ENCODE measurements at places on chromosomes 6 and 20.

DNA sequence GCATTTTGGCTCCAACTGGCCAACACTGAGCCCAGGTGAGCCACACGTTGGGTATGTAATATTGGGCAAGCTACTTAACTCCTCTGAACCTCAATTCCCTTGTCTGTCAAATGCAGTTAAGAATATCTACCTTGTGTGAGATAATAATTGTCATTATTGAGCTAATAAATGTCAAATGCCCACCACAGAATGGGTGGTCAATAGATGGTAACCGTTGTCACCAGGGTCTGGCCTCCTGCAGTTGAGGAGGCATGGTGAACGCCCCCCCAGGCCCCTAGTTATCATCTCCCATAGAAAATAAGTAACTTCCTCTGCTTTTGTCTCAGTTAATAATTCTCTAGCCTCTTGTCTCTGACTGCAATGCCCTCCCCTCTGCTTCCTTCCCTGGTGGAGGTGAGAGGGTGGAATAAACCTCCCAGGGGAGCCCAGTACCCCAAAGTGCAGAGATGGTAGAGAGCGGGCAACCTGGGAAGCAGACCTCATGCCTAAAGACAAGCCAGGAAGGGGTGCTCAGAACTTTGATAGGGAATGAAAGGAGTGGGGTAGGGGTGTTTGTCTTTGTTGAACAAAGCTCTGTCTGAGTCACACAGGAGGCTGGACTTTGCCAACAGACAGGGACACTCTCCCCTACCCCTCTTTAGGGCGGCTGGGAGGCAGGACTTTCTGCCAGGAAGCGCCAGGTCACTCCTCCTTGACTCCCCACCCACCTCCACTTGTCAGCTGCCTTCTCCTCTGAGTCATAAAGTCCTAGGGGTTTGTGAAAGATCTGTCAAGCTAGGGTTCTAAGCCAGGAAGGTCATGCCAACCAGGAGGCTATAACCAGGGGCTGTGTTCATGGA is 1.3 kb upstream of the UNC5CL start:
- DNase-seq, result peak; percentile 67

DNA sequence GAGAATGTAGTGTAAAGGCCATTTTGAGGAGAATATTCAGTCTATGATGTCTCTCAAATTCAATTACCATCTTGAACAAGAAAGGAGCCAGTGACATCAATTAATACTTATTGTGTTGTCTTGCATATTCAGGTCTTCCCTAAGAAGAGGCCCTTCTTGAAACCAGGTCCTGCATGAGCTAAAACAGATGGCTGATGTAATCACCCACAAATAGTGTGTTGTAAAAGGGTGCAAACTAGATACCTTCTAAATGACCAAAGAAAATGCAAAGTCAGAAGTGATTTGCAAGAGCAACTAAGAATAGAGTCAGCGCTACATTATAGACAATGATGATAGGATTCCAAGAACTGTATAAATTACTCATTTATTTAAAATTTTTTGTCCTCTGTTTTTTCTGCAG is 97.0 kb downstream of the BTBD3 start:
- no peak for DNase-seq

- no peak for DNase-seq
These were observed 250.1 kb downstream of the BCKDHB start for GRCh38 chr6:80356545-80356944.

DNA sequence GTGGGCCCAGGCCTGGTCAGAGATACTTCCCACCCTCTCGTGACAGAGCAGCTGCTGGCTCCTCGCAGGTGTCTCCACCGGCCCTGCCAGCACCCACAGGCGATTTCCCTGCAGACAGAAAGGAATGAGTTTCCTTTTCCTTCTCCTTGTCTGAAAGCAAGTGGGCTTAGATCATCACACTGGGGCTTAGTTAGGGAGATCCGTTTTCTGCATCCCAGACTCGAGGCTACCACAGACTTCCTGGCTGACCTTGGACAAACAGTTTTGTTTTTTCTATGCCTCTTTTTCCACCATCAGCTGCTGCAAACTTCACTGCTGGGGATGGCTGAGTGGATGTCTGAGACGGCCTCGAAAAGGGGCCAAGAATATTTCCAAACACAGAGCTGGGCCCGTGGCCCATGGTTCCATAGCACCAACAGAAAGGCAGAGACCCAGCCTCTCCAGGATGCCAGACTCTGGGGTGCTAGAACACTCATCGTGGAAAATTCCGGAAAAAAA is 86.5 kb downstream of the BANF2 start:
- no peak for DNase-seq

GRCh38 chr20:62193079-62194025 is 10.5 kb downstream of the MTG2 start:
- no peak for DNase-seq

GRCh38 chr6:157288575-157288974 is 34.7 kb downstream of the TMEM242 start:
- no peak for DNase-seq

DNA sequence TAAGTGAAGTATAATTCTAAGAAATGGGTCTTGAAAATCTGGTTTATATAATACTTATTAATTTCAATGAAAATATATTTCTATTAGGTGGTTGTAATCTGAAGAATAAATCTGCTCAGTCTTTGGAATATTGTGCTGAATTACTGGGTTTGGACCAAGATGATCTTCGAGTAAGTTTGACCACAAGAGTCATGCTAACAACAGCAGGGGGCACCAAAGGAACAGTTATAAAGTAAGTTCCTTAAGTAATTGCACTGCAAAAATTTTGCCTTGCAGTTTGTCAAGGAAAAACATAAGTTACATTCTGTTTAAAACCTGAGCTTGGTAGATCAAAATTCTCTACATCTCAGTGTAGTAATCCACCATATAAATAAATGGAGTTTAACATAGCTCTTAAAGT is 106.0 kb downstream of the MYO6 start:
- DNase-seq, result peak; percentile 5

DNA sequence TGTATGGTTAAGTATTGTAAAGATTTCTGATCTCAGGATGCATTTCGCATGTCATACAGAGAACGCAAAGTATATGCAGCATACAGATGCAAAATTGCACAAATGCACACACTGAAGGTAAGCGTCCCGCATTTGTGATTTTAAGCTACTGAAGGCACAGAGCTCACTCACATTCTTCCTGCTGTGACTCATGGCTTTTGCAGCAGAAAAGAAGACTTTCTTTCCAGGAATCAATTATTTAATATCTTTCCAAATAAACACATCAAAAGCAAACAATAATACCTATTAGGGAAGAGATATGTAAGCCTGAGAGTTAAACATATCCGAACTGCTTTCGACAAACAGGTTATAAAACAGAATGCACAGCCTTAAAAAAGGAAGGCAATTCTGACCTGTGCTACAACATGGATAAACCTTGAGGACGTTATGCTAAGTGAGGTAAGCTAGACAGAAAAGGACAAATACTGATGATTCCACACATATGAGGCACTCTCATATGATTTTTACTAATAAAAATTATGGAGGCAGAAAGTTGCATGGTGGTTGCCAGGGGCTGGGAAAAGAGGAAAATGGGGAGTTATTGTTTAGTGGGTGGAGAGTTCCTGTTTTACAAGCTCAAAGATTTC is 109.0 kb downstream of the TFAP2A start:
- no peak for DNase-seq

- no peak for DNase-seq
These were observed 60.1 kb upstream of the PLEKHG1 start for GRCh38 chr6:150539568-150539967.

DNA sequence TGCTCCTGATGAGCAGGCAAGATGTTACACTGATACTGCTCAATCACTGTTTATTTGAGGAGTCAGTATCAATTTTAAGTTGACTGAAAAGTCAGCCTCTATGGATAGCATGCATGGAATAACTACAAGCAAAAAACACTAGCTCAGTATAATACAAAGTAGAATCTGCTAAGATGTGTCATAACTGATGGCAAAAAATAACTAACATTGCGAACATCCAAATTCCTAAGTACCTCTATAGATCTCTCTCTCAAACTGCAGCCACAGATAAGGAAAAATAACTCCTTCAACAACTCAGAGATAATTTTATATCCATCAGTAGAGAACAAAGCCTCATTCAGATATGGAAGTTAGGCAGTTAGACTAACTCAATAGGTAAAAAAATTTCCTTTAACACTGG is 16.3 kb downstream of the HDAC2 start:
- no peak for DNase-seq

GRCh38 chr6:111625461-111626391 is 20.0 kb upstream of the TRAF3IP2 start:
- no peak for DNase-seq

DNA sequence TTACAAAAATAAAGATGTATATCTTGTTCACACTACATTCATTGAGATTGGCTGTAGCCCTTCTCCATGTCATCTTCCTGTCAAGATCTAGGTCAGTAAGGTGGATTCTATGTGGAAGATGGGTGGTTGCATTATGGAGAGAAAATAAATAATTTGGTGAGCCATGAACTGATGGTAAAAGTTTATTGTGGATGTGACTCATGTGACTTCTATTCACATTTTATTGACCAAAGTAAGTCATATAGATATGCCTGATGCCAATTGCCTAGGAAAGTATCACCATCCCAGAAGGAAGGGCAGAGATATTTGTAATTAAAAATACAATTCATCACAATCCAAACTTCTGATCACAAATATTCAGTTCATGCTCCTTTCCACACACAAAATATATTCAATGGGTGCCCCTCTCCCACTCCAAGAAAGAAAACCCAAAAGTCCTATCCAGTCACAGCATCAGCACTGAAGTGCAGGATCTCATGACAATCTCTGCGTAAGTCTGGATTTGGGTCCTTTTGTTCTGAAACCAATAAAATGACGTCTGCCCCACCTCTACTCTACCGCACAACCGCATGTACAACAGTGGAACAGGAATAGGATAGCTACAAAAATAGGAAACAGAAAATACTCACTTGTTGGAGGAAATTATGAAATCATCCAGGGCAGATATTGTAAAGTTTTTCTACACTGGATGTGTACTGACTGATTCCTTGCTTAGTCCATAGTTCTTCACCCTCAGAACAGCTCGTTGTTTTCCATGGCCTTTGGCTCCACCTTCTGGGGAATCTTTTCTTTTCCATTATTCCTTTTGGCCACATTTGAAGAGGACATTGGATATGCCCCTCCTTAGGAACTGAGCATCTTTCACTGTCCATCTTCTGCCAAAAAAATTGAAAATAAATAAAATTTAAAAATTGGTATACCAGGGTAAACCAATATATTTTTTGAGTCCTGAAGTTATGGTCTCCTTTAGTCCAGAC is 16.1 kb upstream of the SLC17A3 start:
- peak; percentile 18 for DNase-seq

DNA sequence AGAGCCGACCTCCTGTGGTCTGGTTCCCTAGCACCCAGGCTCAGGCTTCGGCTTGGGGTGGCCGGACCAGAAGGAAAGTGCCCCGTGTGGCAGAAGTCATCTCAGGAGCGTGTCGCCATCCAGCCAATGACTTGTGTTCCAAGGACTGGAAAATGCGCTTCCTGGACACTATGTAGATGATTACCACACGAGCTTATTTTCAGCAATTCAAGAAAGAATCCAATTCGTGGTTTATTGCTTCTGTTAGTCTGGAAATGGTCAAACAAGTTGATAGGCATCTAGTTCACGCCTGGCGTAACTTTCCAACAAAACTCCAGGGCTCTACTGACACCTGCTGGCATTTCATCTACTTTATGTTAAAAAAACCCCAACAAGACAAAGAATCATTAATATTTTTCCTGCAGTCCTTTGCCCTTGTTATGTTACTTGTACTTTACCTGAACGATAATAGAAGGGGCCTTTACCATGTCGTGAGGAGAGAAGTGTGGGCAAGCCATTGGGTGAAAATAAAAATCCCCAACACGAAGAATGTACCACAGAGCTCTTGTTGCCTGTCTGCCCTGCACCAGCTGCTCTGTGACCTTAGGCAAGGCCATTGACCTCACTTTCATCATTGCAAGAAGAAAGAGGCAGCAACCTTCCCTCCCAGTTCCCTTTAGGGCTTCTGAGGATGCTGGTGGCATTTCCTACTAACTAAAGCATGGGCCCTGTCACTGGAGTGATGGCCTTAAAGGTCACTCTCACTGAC is 154.7 kb upstream of the LAMP5 start:
- peak; percentile 52 for DNase-seq

- no peak for DNase-seq
These were observed 203.4 kb upstream of the KCNQ5 start for GRCh38 chr6:72418495-72418894.

DNA sequence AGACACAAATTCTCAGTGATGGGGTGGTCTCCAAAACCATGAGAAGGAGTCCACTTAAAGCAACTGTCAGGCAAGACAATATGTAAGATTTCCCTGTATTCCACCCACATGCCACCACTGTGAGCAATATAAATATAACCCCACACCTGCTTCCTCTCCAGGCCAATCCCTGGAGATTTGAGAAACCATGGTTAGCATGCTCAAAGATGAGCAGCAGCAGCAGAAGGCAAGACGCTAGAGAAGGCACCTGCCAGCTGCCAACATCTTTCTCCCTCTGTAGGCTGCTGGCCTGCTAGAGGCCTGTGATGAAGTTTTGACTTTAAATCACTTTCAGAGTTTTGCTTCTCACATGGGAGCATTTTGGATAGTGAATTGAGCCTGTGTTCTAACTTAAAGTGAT is 7.9 kb upstream of the SOD2 start:
- DNase-seq, result no peak

DNA sequence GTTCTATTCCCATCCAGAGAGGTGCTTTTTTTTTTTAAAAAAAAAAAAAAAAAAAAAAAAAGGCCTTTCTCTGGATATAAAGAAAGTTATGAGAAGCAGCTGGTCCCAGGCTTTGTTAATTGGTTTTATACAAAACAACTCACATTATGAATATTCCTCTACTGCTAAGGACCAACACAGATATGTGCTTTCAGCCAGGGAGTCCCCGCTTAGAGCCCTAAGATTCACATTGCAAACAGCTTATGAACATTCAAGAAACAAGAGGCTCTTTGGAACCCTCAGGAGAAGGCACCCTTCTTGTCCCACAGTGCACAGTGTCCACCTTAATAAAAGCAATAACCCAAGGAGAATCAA is 53.5 kb upstream of the GPR31 start:
- DNase-seq, result no peak

- no peak for DNase-seq
These were observed 9.7 kb downstream of the MAPRE1 start for GRCh38 chr20:32829311-32830005.

- no peak for DNase-seq
These were observed 9.8 kb downstream of the RBM38 start for GRCh38 chr20:57400821-57401564.

DNA sequence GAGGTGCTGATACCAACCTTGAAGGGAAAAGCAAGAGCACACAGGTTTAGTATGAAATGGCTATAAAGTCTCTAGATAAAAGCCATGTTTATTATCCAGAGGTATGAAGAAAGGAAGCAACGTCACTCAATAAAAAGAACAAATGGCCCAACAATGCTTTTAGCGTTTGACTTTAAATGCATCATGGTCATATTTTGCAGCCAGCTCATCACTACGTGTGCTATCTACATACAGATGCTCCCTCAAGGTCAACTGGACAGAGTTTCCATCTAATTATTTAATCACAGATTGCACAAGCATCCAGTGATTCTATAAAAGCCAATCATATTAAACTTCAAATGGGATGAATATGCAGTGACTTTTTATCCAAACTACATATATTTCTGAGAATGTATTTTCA is 127.6 kb upstream of the SYNDIG1 start:
- DNase-seq, result no peak

Measured in HuH-7 (cell line).